ENCODE measurements at places on chromosomes 7 and 10. TPM values are rescaled to one million over a fixed set of nuclear protein-coding genes. Genes with fewer than 3 reads are reported as not detected.

Gene FAM131B
- total RNA-seq, result 33.4 TPM

GRCh38 chr7:42097752-42098151, 139.3 kb downstream of the GLI3 start:
- peak overlapping the region; percentile 77 for H3K27ac ChIP-seq
- H3K4me3 ChIP-seq, result no peak overlapping the region
- DNase-seq, result no peak
- H3K36me3 ChIP-seq, result no peaks in the 10 kb centered on the region

DNA sequence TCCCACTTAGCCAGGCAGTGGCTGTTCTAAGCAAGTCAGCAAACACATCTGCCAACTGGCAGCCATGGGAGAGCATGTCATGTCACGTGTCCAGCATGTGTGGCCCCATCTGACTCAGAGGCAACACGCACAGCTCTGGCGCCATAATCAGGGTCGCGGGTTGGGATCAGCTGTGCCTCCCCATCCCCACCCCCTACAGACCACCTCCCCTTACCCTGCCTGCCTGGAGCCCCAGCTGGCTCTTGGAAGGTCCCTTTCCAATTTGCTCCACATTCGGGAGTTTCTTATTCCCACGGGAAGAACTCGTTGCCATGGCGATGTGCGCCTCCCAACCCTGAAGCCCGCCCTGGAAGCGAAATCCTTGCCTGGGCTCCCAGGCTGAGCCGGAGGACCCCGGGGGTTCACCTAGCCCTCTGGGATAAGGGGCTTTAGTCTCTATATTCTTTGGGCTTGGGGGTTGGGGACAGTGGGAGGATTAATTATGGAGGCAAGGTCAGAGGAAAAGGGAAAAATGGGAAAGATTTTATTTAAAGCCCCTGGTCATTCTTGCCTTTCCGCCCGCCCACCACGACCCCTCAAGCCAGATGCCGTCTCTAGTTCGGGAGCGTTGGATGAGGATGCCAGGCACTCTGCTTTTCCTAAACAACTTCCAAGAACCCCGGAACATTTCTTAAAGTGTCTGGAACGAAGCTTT, 283.7 kb downstream of the ZEB1 start:
- peak overlapping the region; percentile 84 for H3K27ac ChIP-seq
- H3K4me1 ChIP-seq, result peaks cover 16% of the 10 kb centered on the region
- H3K36me3 ChIP-seq, result no peaks in the 10 kb centered on the region
- H3K4me3 ChIP-seq, result peak overlapping the region; percentile 50
- H3K27me3 ChIP-seq, result no peaks in the 10 kb centered on the region

Gene WEE2
- not detected for total RNA-seq

Gene ITPRID1
- 6.3 TPM for total RNA-seq

DNA sequence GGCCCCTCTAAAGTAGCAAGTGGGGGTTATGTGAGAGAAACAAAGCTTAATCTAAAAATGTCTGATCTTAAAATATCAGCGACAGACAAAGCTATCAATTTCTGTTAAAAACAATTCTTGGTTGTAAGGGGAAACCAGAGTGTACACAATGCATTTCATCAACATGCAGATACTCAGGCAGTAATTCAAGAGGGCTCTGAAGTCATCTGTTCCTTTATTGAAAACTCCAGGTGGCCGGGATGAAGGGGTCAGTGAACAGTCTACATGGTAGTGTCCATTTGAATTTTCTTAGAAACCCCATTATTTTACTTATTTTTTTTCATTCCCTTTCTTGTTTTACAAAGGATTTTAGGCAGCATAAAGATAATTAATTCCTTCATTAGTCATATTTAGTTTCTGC, 36.7 kb upstream of the BTBD16 start:
- H3K4me3 ChIP-seq, result no peak overlapping the region
- no peak overlapping the region for H3K27ac ChIP-seq
- H3K36me3 ChIP-seq, result peaks cover 17% of the 10 kb centered on the region
- no peaks in the 10 kb centered on the region for H3K27me3 ChIP-seq

Gene CRHR2
- total RNA-seq, result not detected

DNA sequence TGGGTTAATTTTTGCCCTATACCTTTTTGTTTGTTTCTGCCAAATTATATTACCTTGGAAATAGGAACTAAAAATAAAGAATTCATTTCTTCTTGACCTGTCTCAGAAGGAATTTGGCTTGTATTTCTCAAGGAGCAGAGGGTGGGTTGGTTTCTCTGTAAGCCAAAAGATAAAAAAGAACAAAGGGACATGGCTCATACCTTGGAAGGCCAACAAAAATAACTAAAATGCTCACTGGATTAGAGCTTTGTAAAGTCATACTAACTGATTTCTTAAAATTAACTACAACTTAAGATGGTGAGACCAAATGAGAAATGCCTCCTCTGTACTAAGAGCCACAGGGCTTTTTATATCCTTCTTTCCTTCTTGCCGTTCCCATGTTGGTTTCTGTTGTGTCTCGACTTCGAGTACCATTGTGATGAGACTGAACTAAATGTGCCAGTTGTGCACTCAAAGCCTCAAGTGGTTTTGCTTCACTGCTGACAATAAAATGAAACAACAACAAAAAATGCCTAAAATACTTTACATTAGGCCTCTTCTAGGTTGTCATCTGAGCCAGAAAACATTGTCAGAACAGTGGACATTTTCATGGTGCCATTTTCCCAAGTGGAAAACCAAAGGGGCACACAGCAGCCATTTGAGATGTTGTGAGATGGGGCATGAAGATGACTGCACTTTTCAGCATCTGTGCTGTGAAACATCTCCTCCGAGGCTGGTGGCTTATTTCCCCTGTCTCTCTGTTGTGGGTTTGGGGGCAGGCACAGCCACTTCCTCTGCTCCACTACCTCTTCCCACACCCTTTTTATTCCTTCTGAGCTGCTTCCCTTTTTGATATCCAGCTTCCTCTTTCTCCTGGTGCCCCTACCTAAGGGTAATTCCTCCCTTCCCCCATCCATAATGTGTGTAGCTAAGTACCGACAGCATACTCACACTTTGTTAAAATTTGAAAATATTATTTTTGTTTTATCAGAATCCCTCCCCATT, 51.8 kb upstream of the AGR3 start:
- no peaks in the 10 kb centered on the region for H3K27me3 ChIP-seq
- no peak overlapping the region for H3K27ac ChIP-seq
- DNase-seq, result no peak
- no peak overlapping the region for H3K4me3 ChIP-seq

GRCh38 chr10:93458821-93459257, 23.3 kb downstream of the MYOF start:
- DNase-seq, result peak; percentile 63
- no peak overlapping the region for H3K4me3 ChIP-seq
- H3K4me1 ChIP-seq, result peaks cover 20% of the 10 kb centered on the region
- H3K27ac ChIP-seq, result peak overlapping the region; percentile 93
- H3K36me3 ChIP-seq, result no peaks in the 10 kb centered on the region
- no peaks in the 10 kb centered on the region for H3K27me3 ChIP-seq

- H3K4me3 ChIP-seq, result no peak overlapping the region
- H3K27ac ChIP-seq, result peak overlapping the region; percentile 42
- no peaks in the 10 kb centered on the region for H3K36me3 ChIP-seq
Measured at GRCh38 chr10:77421591-77421990, 216.0 kb downstream of the KCNMA1 start.

Gene COL1A2
- total RNA-seq, result 499 TPM

GRCh38 chr10:76456197-76456596, 1024.8 kb downstream of the LRMDA start:
- H3K27ac ChIP-seq, result no peak overlapping the region
- DNase-seq, result no peak
- no peaks in the 10 kb centered on the region for H3K36me3 ChIP-seq
- H3K4me3 ChIP-seq, result no peak overlapping the region
- no peaks in the 10 kb centered on the region for H3K4me1 ChIP-seq
- no peaks in the 10 kb centered on the region for H3K27me3 ChIP-seq

DNA sequence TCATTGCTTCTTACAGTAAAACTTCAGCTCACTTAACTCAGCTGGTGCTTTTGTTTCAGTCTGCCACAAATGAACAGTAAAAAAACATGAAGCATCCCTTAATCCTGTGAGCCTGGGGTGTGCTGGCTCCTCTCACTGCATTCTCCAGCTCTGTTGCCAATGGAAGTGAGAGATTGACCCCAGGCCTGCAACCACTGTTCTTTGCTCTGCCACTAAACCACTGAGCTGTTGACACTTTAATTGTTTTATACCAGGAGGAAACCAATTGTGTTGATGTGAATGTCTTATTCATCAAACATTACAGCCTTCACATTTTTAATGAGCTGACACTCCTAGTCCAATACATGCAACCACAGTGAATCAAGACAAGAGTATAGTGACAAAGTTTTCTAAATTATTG, 69.4 kb upstream of the FZD1 start:
- no peak for DNase-seq
- no peaks in the 10 kb centered on the region for H3K27me3 ChIP-seq
- H3K27ac ChIP-seq, result no peak overlapping the region
- H3K4me3 ChIP-seq, result no peak overlapping the region
- H3K4me1 ChIP-seq, result no peaks in the 10 kb centered on the region
- H3K36me3 ChIP-seq, result no peaks in the 10 kb centered on the region

GRCh38 chr10:93752761-93753160, 5.0 kb upstream of the LGI1 start:
- H3K36me3 ChIP-seq, result no peaks in the 10 kb centered on the region
- DNase-seq, result no peak
- H3K4me3 ChIP-seq, result no peak overlapping the region

DNA sequence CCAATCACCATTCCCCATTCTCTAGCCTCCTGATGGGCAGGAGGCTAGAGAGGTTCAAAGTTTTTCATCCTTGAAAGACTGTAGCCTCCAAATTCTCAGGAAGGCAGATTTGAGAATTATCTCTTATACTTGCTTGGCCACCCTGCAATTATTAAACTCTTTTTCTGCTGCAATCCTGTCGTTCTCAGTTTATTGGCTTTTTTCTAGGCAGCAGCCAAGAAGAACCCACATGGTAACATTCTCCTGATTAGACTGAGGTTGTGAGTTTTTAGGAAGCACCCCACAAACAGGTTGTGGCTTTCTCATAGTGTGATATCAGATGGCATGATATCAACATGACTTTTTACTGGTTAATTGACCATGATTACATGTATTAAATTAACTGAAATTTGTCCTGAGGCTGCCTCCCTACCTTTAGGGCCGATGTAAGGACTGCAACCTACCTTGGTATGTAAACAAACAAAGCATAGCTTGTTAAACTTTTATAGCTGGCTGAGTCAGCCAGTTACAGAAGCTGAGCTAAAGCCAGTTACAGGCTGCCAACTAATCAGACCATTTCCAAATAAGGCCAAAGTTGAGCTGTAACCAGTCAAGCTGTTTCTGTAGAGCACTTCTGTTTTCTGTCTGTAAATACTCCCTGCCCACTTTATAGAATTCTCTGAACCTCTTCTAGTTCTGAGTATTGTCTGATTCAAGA, 3.2 kb upstream of the ZNF248 start:
- H3K36me3 ChIP-seq, result no peaks in the 10 kb centered on the region
- no peaks in the 10 kb centered on the region for H3K27me3 ChIP-seq
- peak overlapping the region; percentile 100 for H3K27ac ChIP-seq
- DNase-seq, result peak; percentile 10

- H3K27me3 ChIP-seq, result no peaks in the 10 kb centered on the region
- no peaks in the 10 kb centered on the region for H3K4me1 ChIP-seq
- no peak overlapping the region for H3K27ac ChIP-seq
- no peak overlapping the region for H3K4me3 ChIP-seq
- DNase-seq, result no peak
Measured at GRCh38 chr7:36884351-36884750, 160.1 kb upstream of the AOAH start.

GRCh38 chr10:20618011-20618547, 279.0 kb downstream of the NEBL start:
- no peak overlapping the region for H3K27ac ChIP-seq
- no peaks in the 10 kb centered on the region for H3K27me3 ChIP-seq
- H3K36me3 ChIP-seq, result no peaks in the 10 kb centered on the region
- no peaks in the 10 kb centered on the region for H3K4me1 ChIP-seq
- DNase-seq, result no peak
- no peak overlapping the region for H3K4me3 ChIP-seq

- no peak overlapping the region for H3K27ac ChIP-seq
- no peaks in the 10 kb centered on the region for H3K4me1 ChIP-seq
- no peak overlapping the region for H3K4me3 ChIP-seq
- H3K27me3 ChIP-seq, result no peaks in the 10 kb centered on the region
Measured at GRCh38 chr7:34946486-34946885, 90.8 kb downstream of the DPY19L1 start.

DNA sequence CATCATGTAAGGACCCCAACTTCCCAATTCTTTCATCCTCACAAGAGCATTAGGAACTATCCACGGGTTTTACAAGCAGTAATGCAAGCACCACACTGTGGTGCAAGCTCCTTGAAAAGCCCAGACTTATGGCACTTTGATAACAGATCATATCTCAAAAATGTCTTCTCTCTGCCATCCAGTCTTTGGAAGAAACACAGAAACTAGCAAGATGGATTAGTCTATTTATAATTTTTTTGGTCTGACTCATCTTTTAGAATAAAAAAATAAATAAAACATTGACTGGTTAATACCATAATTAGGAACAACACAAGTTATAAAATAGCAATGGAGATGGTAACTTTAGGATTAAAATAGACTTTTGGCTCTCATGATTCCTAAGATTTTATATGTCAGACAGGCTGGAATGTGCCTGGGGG, 49.0 kb upstream of the CALD1 start:
- H3K27me3 ChIP-seq, result no peaks in the 10 kb centered on the region
- H3K27ac ChIP-seq, result peak overlapping the region; percentile 84
- H3K36me3 ChIP-seq, result no peaks in the 10 kb centered on the region
- H3K4me1 ChIP-seq, result peaks cover 11% of the 10 kb centered on the region
- no peak for DNase-seq
